Small intestine (tissue), 16 donors: ENCODE measurements at places on chromosomes 1 and 21. TPM values are rescaled to one million over a fixed set of nuclear protein-coding genes. Genes with fewer than 3 reads are reported as not detected.

DNA sequence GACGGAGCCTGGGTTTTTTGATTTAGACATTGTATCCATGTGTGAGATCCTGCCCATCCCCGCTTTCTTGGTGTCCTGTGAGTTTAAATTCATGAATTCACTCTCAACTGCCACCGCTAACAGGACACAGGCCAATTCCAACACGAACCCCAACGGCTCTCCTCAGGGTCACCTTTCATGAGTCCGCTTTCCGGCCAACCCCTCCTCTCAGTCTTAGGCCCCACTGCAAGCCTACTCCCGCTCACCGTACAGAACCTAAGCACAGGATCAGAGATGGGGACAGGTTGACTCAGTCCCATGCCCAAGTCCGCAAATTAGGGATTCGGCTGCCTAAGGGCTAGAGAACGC lies 238 bp upstream of the SCP2 start:
- no peaks in the 10 kb centered on the region for H3K27me3 ChIP-seq
- DNase-seq = no peak
- no peaks in the 10 kb centered on the region for H3K36me3 ChIP-seq
- peak overlapping the region; percentile 80 for H3K4me3 ChIP-seq
- no peaks in the 10 kb centered on the region for H3K4me1 ChIP-seq

The ARL8A gene
- polyA plus RNA-seq = 22.2 TPM

- H3K4me1 ChIP-seq = no peaks in the 10 kb centered on the region
- H3K27me3 ChIP-seq = no peaks in the 10 kb centered on the region
- H3K36me3 ChIP-seq = no peaks in the 10 kb centered on the region
- no peak overlapping the region for H3K4me3 ChIP-seq
- DNase-seq = no peak
Observed at GRCh38 chr1:169487561-169487960, 1.8 kb upstream of the SLC19A2 start.

DNA sequence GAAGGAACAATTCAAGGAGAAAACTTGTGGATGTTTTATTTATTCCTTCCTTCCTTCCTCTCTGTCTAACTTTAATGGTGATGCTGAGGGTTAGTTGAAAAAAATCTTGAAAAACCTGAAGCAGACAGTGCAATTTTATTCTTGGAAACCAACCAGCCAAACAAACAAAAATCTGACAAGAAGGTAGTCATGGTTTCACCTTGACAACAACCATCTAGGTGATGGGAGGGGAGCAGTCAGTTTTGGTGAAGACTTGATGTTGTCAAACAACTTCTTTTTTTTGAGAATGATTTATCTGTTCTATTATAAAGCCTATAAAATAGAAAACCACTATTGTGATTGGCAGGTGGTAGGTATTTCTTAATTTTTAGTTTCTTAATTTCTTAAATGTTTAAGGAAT lies 92.4 kb upstream of the GPR88 start:
- no peak overlapping the region for H3K4me3 ChIP-seq
- peaks cover 4% of the 10 kb centered on the region for H3K36me3 ChIP-seq
- DNase-seq = peak; percentile 19
- H3K27ac ChIP-seq = no peak overlapping the region

DNA sequence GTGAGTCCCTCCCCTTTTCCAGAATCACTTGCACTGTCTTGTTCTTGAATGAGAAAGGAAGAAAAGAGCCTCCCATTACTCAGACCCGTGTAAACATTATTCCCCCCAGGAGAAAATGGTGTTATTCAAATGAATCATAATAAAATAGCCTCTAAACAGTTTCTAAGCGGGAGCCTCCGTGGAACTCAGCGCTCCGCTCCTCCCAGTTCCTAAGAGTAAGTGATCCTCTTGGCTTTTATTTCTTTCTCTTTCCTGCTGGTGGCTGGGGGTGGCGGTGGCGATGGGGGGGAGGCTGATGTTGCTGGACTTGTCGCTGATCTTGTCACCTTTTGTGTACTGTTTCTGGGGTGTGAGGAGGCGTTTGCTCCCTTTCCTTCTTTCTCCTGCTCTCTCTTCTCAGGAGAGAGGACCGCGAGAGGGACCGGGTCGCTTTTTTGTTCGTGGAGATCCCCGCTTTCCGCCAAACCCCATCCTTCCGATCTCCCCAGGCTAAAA lies 781 bp downstream of the PROX1 start:
- no peaks in the 10 kb centered on the region for H3K36me3 ChIP-seq
- peak overlapping the region; percentile 78 for H3K27ac ChIP-seq
- DNase-seq = peak; percentile 60
- peaks cover 64% of the 10 kb centered on the region for H3K27me3 ChIP-seq
- H3K4me3 ChIP-seq = peak overlapping the region; percentile 61
- H3K4me1 ChIP-seq = no peaks in the 10 kb centered on the region

The DHRS3 gene
- polyA plus RNA-seq = 56.0 TPM

- H3K36me3 ChIP-seq = no peaks in the 10 kb centered on the region
- no peaks in the 10 kb centered on the region for H3K4me1 ChIP-seq
- H3K27ac ChIP-seq = no peak overlapping the region
- DNase-seq = no peak
- H3K4me3 ChIP-seq = no peak overlapping the region
Observed at GRCh38 chr1:216640100-216640499, 83.1 kb downstream of the ESRRG start.

The PRDM16 gene
- 5.4 TPM for polyA plus RNA-seq

The PEX19 gene
- polyA plus RNA-seq = 52.3 TPM

- no peaks in the 10 kb centered on the region for H3K27me3 ChIP-seq
- no peaks in the 10 kb centered on the region for H3K4me1 ChIP-seq
- H3K27ac ChIP-seq = no peak overlapping the region
- H3K4me3 ChIP-seq = no peak overlapping the region
Observed at GRCh38 chr1:18569251-18569650, 61.4 kb upstream of the PAX7 start.

DNA sequence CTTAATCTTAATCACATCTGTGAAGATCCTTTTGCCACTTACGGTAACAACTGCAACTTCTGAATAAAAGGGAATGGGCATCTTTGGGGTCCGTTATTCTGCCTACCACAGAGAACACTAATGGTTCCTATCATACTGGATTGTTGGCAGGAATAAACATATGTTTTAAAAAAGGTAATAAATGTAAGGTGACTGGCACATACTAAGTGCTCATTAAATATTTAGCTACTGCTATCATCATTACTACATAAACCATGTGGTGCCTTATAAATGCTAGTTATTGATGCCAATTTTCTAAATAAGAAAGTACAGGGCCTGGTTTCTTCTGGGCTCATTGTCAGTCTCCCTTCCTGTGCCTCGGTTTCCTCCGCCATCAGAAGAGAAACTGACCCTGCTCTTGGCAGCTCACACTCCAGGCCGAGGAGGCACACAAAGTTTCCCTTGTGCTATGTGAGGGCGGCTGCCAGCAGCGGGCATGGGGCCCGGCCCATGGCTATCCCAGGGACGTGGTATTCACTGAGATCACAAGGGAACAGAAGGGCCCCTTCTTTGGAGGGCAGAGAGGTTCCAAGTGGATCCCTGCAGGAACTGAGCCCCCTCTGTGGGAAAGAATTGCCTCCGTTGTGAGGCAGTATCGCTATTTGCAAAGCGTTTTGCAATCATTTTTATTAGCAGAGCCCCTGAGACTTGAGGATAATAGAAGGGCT lies 26.2 kb downstream of the NAV1 start:
- no peaks in the 10 kb centered on the region for H3K4me1 ChIP-seq
- no peak for DNase-seq
- H3K36me3 ChIP-seq = no peaks in the 10 kb centered on the region
- no peak overlapping the region for H3K4me3 ChIP-seq
- no peaks in the 10 kb centered on the region for H3K27me3 ChIP-seq

- H3K36me3 ChIP-seq = no peaks in the 10 kb centered on the region
- no peaks in the 10 kb centered on the region for H3K4me1 ChIP-seq
- DNase-seq = no peak
- no peak overlapping the region for H3K4me3 ChIP-seq
- no peak overlapping the region for H3K27ac ChIP-seq
Observed at GRCh38 chr1:145730900-145731299, 11.6 kb downstream of the CD160 start.

DNA sequence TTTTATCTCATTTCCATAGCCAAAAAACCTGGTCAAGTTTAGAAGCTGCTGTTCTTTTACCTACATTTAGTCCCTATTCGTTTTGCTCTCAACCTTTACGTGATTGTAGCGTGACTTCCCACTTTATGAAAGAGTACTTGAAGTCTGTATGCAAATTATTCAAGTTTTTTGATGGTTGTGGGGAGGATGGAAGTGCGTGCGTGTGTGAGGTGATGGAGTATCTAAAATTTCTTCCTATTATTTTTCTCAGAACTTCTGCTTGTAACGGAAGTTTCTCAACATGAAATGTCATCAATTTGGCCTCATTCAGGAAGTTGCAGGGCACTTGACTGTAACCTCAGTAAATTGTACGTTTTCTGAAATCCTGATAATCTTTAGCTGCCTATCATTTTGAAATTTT lies 64.0 kb downstream of the SAMSN1 start:
- H3K27me3 ChIP-seq = no peaks in the 10 kb centered on the region
- peak; percentile 38 for DNase-seq
- no peaks in the 10 kb centered on the region for H3K36me3 ChIP-seq
- no peak overlapping the region for H3K27ac ChIP-seq
- H3K4me1 ChIP-seq = no peaks in the 10 kb centered on the region

The SOD1 gene
- 1,515 TPM for polyA plus RNA-seq

DNA sequence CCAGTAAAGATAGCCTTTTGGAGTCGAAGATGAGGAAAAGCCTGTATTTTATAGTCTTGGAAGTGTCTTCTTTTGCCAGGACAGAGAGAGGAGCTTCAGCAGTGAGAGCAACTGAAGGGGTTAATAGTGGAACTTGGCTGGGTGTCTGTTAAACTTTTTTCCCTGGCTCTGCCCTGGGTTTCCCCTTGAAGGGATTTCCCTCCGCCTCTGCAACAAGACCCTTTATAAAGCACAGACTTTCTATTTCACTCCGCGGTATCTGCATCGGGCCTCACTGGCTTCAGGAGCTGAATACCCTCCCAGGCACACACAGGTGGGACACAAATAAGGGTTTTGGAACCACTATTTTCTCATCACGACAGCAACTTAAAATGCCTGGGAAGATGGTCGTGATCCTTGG lies at the start of gene VCAM1:
Gene VCAM1 (plus strand): TSS at position 253 of the 400 bp plus-strand sequence. CDS start 119 bp downstream, at position 372.
- no peaks in the 10 kb centered on the region for H3K36me3 ChIP-seq
- H3K27me3 ChIP-seq = no peaks in the 10 kb centered on the region
- peak; percentile 13 for DNase-seq

The TFAP2E gene
- polyA plus RNA-seq = 0.64 TPM

The CYYR1 gene
- polyA plus RNA-seq = 0.67 TPM

GRCh38 chr1:85334962-85335361 lies 58.5 kb upstream of the BCL10 start:
- H3K36me3 ChIP-seq = no peaks in the 10 kb centered on the region
- H3K4me1 ChIP-seq = no peaks in the 10 kb centered on the region
- H3K4me3 ChIP-seq = no peak overlapping the region
- no peaks in the 10 kb centered on the region for H3K27me3 ChIP-seq

GRCh38 chr1:38745476-38746401 lies 113.8 kb downstream of the RRAGC start:
- H3K4me1 ChIP-seq = no peaks in the 10 kb centered on the region
- H3K27ac ChIP-seq = no peak overlapping the region
- no peak for DNase-seq
- no peak overlapping the region for H3K4me3 ChIP-seq
- H3K27me3 ChIP-seq = no peaks in the 10 kb centered on the region

DNA sequence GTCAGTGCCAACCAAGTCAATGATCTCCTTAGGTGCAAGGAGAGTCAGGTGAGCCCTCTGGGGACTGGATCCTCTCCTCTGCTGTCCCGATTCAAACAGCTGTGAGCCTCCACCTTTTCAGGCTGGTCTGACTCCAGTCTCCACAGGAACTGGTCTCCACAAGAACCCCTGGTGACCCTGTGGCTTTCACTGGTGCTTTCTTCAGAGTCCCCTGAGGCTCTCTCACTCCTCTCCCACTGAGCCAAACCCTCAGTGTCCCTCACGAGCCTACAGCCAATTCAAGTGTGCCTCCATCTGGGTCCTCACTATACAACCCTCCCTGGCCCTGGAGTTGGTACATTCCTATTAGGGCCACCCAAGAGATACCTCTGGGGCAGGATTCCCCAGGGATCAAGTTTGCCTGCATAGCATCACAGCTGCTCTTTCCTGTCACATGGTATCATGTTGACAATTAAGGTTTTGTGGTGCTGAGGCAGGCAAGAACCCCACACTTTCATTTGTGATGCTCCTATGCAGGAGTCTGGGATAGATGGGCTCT lies 5.2 kb upstream of the NGF start:
- no peak overlapping the region for H3K4me3 ChIP-seq
- no peaks in the 10 kb centered on the region for H3K4me1 ChIP-seq
- peaks cover under 1% of the 10 kb centered on the region for H3K27me3 ChIP-seq
- no peak for DNase-seq

- no peak for DNase-seq
- no peak overlapping the region for H3K4me3 ChIP-seq
- H3K27ac ChIP-seq = no peak overlapping the region
- no peaks in the 10 kb centered on the region for H3K27me3 ChIP-seq
- no peaks in the 10 kb centered on the region for H3K4me1 ChIP-seq
Observed at GRCh38 chr1:28021064-28021463, 61.3 kb downstream of the XKR8 start.

DNA sequence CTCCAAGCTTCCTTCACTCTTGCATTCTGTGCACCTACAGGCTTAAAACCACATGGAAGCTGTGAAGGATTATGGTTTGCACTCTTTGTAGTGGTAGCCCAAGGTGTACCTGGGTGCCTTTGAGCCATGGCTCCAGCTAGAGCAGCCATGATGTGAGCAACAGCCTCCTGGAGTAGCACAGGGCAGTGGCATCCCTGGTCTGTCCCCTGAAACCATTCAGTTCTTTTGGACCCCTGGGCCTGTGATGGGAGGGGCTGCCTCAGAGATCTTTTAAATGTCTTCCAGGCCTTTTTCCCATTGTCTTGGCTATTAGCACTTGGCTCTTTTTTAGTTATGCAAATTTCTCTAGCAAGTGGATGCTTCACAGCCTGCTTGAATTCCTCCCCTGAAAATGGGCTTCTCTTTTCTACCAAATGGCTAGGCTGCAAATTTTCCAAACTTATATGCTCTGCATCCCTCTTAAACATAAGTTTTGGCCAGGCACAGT lies 47.4 kb downstream of the CLCA4 start:
- H3K27ac ChIP-seq = no peak overlapping the region
- H3K4me3 ChIP-seq = no peak overlapping the region
- no peaks in the 10 kb centered on the region for H3K4me1 ChIP-seq
- H3K27me3 ChIP-seq = no peaks in the 10 kb centered on the region

- no peak overlapping the region for H3K27ac ChIP-seq
- peak; percentile 53 for DNase-seq
- no peaks in the 10 kb centered on the region for H3K27me3 ChIP-seq
- no peak overlapping the region for H3K4me3 ChIP-seq
Observed at GRCh38 chr1:44035726-44036408, 4.6 kb upstream of the SLC6A9 start.

The CD34 gene
- polyA plus RNA-seq = 18.0 TPM

- H3K27me3 ChIP-seq = no peaks in the 10 kb centered on the region
- no peak overlapping the region for H3K4me3 ChIP-seq
- DNase-seq = no peak
Observed at GRCh38 chr1:11229203-11229602, 33.1 kb downstream of the MTOR start.

GRCh38 chr1:100184536-100184935 lies 6.5 kb upstream of the LRRC39 start:
- H3K36me3 ChIP-seq = peaks cover 2% of the 10 kb centered on the region
- no peak overlapping the region for H3K27ac ChIP-seq
- H3K4me1 ChIP-seq = no peaks in the 10 kb centered on the region
- no peak overlapping the region for H3K4me3 ChIP-seq
- no peak for DNase-seq
- no peaks in the 10 kb centered on the region for H3K27me3 ChIP-seq

The NFIA gene
- 2.5 TPM for polyA plus RNA-seq
